ENCODE measurements at places on chromosomes 7 and 10.

GRCh38 chr7:120110169-120110568 lies 162.8 kb upstream of the KCND2 start:
- DNase-seq, result no peak

- DNase-seq, result no peak
Observed at GRCh38 chr7:106471021-106471420, 186.2 kb upstream of the NAMPT start.

- no peak for DNase-seq
Observed at GRCh38 chr7:25662841-25663800, 434.8 kb upstream of the NPVF start.

DNA sequence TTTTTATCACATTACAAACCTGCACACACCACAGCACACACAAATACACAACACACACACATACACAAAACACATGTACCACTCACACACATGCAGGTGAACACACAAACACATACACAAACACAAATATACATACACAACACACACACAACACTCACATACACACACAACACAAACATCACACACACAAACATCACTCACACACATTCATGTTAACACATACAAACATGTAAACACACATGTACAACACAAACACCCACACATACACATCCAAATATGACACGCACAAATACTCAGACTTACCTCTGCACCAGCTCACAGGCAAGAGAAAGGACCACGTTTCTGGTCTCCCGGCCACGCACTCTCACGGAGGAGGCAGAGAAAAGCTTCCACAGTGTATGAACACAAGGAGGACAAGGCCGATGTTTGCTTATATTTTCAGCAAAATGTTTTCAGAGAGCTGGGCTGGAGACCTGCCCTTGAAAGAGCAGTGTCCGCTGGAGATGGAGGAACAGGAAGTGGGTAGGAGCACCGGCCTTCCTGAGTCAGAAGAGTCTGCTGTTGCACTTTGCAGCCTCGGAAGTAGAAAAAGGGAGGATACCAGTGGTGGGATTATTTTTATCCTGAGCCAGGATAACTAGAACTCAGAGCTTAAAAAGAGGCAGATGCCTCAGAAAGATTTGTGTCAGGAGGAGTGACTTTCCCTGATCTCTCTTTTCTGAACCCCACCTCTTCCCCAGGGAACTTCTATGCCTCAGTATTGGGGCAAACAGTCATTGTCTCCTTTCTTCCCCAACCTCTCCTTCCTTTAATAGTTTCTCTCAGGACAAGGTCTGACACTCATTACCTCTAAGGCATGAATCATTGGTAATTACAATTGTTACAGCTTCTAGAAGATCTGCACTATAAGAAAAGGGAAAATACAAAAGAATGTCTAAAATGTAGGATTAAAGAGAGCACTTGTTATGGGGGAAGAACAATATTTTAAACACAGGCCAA lies at the start of gene GIMAP6:
GIMAP6 (minus strand) TSS at position 520 of the 999 bp plus-strand sequence. CDS start 2,243 bp downstream, outside the sequence.
- DNase-seq, result peak; percentile 10

DNA sequence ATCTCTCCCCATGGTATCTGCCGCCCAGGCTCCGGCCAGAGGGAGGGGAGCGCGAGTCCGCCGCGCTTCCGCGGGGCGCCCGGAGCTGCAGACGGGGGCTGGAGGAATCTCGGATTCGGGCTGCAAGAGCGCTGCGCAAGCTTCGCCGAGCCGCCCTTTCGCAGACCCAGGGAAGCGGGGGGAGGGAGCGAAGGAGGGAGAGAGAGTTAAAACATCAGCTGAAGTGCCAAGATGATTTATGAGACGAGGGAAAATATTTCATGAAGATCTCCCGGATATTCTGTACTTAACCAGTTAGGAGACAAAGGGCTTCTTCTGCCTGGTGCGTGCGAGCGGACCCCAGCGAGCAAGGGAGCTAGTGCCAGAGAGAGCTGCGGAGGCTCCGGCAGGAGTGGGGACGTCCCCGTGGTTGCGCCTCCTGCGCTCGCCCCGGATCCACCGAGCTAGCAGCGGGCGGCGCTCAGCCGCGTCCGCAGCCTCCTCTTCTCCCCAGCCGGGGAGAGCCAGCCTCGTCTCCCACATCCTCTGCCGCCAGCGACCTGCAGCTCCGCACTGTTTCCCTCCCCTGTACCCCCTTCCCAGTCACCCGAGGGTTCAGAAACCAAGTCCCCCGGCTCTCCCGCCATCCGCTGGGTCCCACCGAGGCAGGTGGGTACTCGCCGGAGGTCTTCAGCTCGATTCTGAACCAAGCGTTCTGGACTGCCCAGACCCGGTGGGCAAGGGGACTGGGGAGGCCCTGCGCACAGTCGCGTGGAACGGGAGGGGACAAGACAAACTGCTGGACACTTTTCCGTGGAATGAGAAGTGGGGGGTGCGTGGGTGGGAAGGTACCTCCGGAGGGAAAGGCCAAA lies 1.0 kb upstream of the PAX2 start:
- no peak for DNase-seq

GRCh38 chr7:126185959-126186580 lies 1066.7 kb downstream of the GRM8 start:
- no peak for DNase-seq

- no peak for DNase-seq
Observed at GRCh38 chr10:16646181-16647059, 124.7 kb upstream of the C1QL3 start.

DNA sequence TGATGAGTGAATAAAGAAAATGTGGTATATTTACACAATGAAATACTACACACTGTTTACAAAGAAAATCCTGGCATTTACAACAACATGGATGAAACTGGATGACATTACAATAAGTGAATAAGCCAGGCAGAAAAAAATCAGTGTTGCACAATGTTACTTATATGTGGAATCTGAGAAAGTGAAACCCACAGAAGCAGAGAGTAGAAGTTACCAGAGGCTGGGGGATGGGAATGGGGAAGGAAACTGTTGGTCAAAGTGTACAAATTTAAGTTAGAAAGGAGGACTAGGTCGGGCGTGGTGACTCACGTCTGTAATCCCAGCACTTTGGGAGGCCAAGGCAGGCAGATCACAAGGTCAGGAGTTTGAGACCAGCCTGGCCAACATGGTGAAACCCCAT lies 538.5 kb upstream of the MKI67 start:
- DNase-seq, result no peak

DNA sequence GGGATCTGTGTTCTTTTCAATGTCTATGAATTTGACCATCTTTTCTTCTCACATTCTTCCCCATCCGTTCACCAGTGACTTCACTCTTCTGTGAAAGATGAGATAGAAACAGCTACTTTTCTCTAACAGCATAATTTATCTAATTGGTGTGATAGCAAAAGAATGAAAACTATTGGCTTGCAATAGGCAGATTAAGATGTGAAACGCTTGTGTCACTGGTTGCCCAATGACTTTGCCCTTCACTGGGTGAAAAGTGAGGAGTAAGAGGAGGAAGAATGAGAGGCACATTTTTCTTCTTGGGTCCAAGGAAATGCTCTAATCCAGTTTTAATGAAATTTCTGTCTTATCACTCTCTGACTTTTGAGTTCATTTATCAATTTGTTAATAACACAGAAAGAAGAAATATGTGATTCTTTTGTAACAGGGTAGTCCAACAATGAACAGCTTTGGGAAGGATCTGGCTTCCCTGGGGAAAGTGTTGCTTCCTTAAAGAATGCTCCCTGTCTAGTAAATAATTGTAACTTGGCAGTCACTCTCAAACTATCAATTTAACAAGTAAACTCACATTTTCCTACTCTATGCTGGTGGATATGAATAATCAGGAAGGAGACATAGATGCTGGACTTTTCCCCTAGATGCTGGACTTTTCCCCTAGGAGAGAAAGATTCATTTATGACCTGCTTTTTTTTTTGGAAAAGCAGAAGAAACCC lies 35.1 kb downstream of the BET1 start:
- no peak for DNase-seq

DNA sequence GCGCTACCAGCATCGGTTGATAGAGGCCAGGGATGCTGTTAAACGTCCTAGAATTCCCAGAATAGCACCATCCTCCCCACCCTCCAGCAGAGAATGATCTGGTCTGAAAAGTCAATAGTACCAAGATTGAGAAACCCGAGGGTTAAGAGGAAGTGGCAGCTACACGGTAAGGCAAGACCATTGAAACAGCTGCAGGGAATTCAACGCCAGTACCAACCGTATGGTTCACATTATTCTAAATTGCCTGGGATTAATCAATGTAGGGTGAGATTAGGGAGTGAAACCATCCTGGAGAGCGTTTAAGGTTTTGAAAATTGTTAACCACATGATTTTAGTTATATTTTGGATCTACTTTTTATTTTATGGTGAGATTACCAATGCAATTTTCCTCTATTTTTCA lies 352.2 kb downstream of the PRPF18 start:
- DNase-seq, result no peak

GRCh38 chr7:91156316-91157185 lies 107.7 kb upstream of the FZD1 start:
- no peak for DNase-seq

DNA sequence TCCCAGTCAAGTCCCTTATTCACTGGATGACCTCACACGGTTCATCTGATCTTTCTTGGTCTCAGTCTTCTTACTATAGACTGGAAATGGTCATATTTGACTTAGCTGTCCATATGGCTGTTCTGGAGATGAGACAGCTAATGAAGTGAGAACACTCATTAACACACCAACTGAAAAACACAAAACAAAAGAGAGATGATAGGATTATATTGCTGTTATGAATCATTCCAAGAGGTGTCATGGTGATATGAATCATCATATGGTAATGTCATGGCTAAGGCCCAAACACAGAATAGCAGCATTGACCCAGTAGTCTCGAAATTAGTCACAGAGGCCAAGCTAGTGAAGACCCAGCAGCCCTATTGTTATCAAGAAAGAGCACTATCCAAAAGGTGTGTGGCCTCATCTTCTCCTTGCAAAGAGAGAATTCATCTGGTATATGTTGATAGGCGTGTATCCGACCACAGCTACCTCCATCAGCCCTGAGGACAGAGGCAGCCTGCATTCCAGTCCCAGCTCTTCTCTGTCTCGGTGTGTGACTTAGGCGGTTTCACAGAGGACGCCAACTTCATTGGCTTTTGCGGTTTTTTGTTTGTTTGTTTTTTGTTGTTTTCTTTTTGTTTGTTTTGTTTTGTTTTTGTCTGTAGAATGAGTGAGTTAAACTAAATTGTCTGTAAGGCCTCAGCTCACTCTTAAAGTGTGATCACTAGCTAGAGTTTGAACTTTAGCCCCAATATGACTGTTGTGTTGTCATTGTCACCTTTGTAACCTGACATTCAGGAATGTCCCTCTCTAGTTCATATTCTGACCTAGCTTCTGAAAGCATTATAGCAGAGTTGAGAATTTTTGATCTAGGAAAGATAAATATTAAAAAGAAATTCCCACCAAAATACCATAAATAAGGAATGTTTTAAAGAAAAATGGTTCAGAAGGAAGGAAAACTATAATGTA lies 97.4 kb upstream of the PDCD4 start:
- peak; percentile 56 for DNase-seq

Data from stimulated activated CD8-positive, alpha-beta memory T cell treated with anti-CD3 and anti-CD28 coated beads, Interleukin-7, amount 100 ng/mL, for 48 hours (primary cell).